ENCODE measurements at places on chromosomes 4 and X.

GRCh38 chr4:146098978-146099377 lies 76.5 kb upstream of the LSM6 start:
- DNase-seq, result no peak

DNA sequence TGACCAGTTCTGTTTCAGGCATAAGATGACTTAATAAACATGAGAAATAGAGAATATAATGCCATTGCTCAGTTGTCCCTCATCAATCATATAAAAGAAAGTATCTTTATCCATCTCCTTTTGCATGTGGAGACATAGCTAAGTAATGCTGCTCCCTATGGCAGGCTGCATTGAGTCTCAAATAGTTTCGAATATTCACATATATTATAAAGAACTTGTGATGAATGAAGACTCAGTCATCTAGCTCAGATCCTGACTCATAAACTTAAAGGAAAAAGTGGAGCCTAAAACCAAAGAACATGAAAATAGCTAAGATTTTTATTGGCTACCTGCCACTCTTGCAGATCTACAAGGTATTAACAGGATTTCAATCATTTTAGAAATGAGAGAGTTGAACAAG lies 11.7 kb upstream of the TLL1 start:
- no peak for DNase-seq

- DNase-seq, result no peak
Observed at GRCh38 chr4:169210504-169211118, 60.1 kb downstream of the SH3RF1 start.

DNA sequence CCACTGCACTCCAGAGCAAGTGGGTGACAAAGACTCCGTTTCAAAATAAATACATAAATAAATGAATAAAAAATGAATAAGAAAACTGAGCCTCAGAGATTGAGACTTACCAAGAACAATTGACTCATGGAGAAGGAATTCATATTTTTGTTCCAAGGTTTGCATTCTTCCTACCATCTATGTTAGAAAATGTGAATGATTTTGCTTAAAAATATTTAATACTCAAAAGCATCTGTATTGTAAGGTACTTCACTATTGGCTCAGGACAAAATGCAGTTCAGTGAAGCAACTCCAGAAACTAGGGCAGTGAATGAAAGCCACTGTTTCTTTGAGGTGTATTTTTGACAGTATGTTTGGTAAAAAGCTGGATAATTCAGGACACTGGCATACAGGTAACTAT lies 54.1 kb downstream of the XAGE2 start:
- DNase-seq, result peak; percentile 20

DNA sequence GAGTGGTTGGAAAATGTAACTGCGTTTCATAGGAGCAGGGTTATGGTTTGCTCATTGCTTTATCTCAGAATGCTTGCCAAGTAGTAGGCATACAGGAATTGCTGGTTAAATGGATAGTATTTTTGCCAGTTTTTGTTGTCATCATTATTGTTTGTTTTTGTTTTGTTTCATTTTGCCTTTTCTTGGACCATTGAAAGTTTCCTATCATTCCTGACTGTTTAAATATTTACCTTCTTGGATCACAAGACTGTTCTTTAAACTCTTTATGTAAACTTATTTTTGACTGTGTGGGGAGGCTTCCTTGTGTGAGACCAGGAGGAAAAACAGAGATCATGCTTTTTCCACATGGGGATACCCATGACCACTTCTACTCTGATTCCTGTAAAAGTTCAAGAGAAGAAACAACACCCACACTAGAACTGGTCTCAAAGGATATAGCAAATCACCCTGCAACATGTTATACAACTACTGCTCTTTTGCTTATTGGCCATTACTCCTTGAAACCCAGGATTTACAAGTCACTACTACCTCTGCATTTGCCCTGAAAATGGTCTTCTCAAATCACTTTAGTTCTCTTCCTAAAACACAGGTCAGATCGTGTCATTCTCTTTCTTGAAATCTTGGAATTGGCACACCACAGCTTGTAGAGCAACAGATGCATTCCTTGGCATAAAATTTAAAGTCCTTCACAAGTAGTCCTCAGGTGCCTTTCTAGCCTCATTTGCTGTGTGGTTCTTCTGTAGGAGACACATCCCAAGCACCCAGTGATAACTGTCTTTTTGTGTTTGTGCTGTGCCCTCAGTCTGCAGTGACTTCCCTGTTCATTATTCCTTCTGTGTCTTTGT lies 51.3 kb downstream of the FNIP2 start:
- DNase-seq, result no peak

All from HTR-8/SVneo (cell line).